Fibroblast of the aortic adventitia (primary cell): ENCODE measurements at places on chromosomes 6 and 20. TPM values are rescaled to one million over a fixed set of nuclear protein-coding genes. Genes with fewer than 3 reads are reported as not detected.

GRCh38 chr6:69795469-69796072, 1.2 kb downstream of the LMBRD1 start:
- DNase-seq, result peak; percentile 10

- DNase-seq, result no peak
Measured at GRCh38 chr20:58575776-58576602, 60.8 kb upstream of the APCDD1L start.

GRCh38 chr20:7841971-7842310, 98.3 kb downstream of the HAO1 start:
- DNase-seq, result peak; percentile 97

DNA sequence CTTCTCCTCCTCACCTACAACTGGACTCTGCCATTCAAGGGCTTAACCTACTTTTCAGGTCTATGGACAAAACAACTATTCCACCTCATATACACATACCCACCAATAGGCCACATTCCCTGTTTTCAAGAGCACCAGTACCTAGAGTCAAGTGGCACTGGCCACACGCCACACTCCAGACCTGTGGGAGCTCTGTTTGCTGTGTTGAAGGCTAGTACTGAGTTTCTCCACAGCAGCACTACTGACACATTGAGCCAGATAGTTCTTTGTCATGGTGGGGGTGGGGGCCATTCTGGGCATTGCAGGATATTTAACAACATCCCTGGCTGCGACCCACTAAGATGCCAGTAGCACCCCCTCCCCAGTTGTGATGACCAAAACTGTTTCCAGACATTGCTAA, 84.1 kb downstream of the RALGAPA2 start:
- DNase-seq, result no peak

DNA sequence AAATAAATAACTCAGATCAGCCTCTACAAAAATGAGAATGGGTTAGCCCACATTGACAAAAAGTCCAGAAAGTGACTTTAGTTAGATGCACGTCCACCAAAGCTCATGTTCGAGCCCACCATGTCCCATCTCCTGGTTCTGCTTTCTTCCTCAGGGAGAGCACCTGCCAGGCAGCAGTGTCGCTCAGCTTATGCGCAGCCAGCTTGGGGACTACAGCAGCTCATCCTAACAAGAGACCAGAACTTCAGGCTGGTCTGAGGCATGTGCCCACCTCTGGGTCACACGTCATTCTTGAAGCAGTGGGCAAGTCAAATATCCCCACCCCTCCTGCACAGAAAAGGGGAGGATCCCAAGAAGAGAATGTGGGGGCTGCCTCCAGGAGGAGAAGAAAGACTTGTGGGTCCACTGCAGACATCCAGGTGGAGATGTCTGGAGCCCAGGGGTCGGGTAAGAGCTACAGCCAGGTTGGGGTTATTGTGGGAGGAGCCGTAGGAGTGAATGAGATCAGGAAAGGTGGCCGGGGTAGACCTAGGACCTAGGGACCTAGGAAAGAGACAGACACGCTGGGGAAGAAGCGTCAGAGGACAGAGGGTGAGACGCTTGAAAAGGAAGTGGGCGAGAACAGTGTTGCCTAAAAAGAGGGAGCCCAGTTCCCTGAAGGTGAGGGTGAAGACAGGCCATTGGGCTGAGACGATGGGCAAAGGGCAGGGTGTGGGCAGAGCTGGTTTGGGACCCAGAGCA, 52.5 kb downstream of the SSR1 start:
- no peak for DNase-seq

- DNase-seq, result peak; percentile 5
Measured at GRCh38 chr6:88561954-88562315, 395.8 kb upstream of the CNR1 start.

DNA sequence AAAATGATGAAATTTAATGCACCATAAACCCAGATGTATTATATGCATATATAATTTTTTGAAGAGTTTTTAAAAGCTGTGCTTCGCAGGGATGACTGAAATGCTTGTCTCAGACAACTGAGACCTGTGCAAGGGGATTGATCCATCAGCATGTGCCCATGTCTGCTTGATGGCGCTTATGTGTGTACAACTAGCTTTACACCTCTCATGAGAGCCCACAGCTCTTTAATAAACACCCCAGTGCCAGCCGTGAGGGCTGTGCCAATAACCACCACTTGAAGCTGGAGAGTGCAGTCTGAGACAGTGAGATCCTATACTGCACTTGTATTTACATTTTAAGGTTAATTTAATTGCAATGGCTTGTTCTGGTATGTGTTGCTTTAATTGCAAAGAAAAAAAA, 225.5 kb downstream of the BCKDHB start:
- no peak for DNase-seq

DNA sequence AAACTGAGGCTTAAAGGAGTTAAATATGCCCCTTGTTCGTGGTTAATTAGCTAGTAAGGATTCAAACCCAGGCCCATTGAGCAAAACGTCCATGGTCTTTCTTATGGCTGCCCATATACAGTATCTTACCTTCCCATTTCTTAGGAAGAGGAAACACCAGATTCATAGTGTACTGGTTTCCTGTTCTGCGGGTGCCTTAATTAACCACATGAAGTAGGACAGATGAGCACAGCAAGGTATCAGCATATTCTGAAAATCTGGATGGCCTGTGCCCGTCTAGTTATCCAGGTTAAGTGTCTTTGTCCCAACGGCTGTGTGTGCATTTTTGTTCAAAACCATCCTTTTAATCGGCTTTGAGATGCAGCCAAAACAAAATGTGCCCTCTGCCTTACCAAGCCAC, 93.4 kb upstream of the TRAF3IP2 start:
- DNase-seq, result no peak

DNA sequence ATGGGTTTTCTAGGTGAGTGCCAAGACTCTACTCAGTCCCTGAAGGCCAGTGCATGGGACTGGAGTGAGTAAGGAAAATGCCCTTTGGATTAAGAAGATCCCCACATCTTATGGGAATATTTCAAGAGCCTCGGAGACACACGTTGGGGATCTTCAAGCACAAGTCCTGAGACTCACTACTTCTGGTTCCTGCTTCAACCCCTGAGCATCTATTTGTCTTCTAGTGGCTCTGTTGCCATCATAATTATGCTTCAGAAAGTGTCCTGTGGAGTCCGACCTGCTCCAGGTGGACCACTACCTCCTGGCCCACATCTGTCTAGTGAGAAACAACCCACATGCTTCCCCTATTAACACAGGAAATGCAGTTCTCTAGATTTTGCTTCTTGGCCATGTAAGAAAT, at the start of gene OR5V1:
OR5V1 (minus strand) TSS at position 101 of the 400 bp plus-strand sequence. CDS start 12,670 bp downstream, outside the sequence.
- DNase-seq, result no peak

- DNase-seq, result no peak
Measured at GRCh38 chr20:62466072-62466760, 9.6 kb downstream of the GATA5 start.

DNA sequence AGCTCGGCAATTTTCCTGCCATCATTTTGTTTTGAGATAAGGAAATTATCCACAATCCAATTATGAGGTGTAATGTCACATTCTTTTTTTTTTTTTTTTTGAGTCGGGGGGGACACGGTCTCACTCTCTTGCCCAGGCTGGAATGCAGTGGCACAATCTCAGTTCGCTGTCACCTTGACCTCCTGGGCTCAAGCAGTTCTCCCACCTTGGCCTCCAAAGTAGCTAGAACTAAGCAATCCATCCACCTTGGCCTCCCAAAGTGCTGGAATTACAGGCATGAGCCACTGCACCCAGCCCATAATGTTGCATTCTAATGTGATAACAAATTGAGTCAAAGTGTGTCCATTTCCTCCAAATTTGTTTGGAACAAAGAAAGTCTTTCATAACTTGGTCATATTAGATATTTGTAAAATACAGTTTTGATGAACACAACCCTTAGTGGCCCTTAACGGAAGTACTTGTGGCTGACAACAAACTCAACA, 144.1 kb upstream of the AFDN start:
- DNase-seq, result no peak

DNA sequence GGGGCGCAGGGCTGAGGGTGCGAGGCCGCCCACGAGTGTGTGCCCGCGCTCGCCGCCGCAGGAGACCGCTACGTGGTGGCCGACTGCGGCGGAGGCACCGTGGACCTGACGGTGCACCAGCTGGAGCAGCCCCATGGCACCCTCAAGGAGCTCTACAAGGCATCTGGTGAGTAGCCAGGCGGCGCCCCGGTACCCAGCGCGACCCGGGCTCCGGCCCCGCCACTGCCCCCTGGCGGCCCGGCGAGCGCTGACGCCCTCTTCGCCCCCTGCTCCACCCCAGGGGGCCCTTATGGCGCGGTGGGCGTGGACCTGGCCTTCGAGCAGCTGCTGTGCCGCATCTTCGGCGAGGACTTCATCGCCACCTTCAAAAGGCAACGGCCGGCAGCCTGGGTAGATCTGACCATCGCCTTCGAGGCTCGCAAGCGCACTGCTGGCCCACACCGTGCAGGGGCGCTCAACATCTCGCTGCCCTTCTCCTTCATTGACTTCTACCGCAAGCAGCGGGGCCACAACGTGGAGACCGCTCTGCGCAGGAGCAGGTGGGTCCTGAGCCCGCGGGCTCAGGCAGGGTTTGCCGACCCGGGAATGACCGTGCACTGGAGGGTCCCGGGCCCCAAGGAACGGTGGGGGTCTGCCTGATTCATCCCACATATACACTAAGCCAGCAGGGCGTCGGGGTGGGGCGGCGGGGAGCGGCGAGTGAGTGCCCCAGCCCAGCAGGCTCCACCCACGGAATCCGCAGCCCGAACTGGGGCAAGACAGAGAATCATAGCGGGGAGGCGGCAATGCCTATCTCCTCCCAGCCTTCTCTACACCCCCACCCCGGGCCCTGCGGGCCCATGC, 17.4 kb downstream of the HSPA12B start:
- DNase-seq, result no peak

DNA sequence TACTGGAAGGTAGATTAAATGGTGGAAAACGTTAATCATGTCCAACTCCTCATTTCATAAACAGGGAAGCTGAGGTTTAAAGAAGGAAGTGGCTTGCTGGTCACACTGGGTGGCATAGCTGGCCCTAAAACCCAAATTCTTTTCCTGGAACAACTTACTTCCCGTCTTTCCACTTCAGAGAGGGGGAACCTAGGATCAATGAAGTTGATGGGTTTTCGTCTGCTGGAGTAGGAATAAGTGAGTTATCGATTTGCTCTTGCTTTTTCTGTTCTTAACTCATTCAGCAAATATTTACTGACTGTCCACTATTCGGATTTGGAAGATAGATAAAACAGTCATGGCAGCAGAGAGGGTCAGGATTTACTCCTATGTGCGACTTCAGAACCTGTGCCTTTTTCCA, 1.2 kb upstream of the SYS1 start:
- no peak for DNase-seq

- DNase-seq, result no peak
Measured at GRCh38 chr6:125824946-125825771, 34.4 kb downstream of the NCOA7 start.

The TINAG gene
- not detected in 2 replicates for total RNA-seq

The VNN1 gene
- under 0.01 and 0.33 TPM in 2 replicates for total RNA-seq

The NNAT gene
- 0.36 and 2.8 TPM in 2 replicates for total RNA-seq

The CRISP3 gene
- not detected in 2 replicates for total RNA-seq

The RBBP8NL gene
- total RNA-seq, result not detected in 2 replicates

The KCNK16 gene
- not detected in 2 replicates for total RNA-seq

The PARD6B gene
- 1.4 and 1.5 TPM in 2 replicates for total RNA-seq

The MAP7 gene
- 0.36 and 0.49 TPM in 2 replicates for total RNA-seq

The OVOL2 gene
- total RNA-seq, result not detected in 2 replicates
